ENCODE measurements at places on chromosomes 6 and 20.

- DNase-seq: no peak
Measured at GRCh38 chr6:141513830-141514229, 618.9 kb upstream of the GJE1 start.

DNA sequence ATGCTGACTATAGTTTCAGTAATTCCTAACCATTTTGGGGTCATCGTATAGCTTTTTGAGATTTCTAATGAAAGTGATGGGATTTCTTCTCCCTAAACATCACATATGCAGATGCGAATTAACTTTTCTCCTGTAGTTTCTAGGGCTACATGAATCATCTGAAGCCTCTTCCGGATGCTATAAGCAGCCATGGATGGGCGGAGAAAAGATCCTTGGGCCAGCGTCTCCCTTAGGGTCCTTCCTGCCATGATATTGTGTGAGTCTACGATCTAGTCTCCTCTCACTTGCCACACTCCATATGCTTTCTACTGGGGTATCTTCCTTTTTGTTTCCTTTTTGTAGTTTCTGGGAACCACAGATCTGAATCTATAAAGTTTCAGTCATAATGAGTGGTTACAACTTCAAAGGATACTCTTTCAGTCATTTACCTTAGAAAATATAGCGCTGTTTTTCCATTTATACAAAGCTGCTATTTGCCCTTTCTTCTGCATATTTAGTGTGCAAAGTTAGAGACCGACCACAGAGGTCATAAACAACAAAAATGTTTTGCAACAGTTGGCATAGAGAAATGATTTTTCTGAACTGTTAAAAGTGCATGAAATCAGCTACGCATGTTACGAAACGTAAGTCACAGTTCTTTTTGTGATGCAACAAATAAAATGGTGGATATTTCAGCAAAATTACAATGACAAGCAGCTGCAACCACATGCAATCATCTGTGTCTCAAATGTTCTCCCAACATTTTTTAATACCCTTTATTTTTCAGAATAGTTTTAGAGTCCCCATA, 396.2 kb upstream of the SLC35B3 start:
- DNase-seq: no peak

GRCh38 chr6:3304500-3305215, 45.9 kb downstream of the PSMG4 start:
- DNase-seq: no peak

DNA sequence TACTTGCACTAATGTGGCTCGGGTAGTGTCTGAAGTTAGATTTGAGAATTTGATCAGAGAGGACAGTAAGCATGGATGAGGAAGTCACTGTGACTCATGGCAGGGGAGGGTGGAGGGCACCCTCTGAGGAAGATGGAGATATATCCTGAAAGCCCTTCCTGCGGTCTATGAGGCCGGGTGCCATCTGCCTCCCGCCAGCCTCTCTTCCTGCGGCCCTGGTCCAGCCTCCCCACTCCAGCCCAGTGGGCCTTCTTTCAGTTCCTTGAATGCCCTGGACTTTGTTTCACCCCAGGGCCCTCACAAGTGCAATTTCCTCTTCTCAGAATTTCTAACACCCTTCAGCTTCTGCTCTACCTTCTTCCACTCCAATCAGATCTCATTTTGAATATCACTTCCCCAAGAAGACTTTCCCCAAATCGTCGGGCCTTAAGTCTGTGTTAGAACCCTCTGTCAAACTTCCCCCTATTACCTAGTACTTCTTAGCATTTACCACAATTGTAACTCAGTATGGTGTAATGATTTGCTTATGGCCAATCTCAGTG, 20.2 kb upstream of the TNFAIP3 start:
- DNase-seq: no peak

- DNase-seq: no peak
Measured at GRCh38 chr20:33282991-33283555, at the start of gene BPIFB1. BPIFB1 (plus strand) TSS chr20:33283214; CDS start chr20:33286074, 2,860 bp downstream.

DNA sequence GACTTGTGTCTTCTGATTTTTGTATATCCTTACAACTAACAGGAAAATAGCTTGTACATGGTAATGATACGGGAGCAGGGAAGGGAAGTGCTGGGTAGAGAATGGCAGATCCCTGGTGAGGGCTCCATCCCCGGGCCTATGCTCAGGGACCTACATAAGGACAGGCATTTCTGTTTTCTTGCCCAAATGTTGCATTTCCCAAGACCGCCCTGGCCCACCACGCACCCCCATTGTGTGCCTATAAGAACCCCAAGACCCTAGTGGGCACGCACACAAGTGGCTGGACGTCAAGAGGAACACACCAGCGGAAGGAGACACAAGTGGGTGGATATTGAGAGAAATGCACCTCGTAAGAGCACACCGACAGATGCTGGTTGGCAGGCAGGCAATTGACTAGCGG, 616.3 kb upstream of the MAN1A1 start:
- DNase-seq: no peak

GRCh38 chr6:116556814-116557415, 3.4 kb downstream of the CALHM4 start:
- DNase-seq: no peak

DNA sequence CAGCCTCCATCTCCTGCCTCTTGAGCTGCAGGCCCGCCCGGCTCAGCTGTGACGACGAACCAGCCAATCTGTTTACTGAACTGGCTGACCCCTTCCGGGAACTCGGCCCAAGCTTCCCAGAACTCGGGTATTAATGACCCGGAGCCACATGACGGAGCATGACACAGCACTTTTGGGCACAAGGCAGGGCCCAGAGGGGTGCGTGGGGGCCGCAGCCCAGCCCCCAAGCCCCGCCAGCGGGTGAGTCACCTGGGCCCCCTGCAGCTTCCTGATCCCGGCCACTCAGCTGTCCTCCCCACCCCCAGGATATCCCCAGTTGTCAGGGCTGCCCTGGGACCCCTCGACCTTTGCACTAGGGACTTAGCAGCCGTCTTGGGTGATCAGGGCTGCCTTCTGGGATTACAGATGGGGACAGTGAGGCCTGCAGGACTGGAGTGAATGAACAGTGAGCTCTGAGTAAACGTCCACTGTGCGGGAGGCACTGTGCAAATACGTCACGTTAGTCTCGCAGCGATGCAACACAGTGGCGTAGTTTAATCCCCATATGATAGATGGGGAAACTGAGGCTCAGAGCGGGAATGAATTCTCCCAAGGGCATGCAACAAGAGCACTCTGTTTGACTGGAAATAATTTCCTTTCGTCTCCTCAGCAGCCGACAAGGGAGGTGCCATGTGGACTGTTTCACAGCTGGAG, 102.1 kb downstream of the CEBPB start:
- no peak for DNase-seq

GRCh38 chr20:60053818-60054190, 95.6 kb downstream of the CDH26 start:
- DNase-seq: no peak

DNA sequence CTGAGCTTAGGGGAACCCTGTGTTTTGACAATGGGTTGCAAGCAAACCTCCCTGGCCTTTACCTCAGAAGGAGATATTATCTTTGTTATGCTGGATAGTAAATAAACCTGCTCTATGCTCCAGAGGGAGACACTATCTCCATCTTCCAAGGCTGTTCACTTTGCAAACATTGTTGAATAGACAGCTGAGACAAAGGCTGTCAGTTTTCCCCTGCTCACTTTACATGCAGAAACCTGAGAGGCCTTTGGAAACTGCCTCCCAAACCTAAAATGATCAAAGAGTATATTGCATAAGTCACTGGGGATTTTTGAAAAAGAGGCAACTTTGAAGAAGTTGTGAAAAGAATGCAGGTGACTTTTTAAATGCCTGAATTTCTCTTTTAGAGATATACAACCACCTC, 61.6 kb downstream of the MRAP2 start:
- no peak for DNase-seq

DNA sequence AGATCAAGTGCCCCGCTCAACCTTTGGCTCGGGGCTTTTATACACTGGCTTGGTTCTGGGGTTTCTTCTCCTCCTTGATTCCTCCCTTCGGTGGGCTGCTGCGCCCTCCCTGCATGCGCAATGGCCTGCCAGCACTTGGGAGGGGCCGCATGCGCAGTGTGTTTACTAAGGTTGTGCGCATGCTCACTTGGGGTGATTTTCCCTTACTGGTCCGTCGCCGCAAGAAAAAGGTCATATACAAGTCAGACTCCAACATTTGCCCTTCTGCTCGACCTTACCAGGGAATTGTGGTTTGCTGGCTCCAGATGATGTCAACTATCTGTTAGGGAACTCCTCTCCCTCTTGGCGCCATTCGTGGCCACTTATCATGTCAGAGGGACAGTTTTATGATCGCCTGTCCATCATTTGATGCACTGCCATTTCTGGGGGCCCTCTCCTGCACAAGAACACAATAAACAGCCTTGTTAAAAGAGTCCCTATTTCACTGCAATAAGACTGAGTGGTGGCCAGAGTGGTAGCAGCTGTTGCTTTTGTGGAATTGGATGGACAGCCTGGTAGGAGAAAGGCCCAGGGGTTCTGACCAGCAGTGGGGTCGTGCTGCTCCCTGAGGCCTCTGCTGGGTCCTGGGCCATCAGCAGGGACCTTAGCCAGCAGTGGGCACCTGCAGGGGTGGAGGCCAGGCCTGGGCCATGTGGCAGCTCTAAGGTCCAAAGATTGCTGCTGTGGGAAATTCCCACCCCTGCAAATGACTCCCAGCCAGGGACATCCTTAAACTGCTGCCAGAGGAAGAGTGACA, 2.8 kb upstream of the LBP start:
- no peak for DNase-seq

DNA sequence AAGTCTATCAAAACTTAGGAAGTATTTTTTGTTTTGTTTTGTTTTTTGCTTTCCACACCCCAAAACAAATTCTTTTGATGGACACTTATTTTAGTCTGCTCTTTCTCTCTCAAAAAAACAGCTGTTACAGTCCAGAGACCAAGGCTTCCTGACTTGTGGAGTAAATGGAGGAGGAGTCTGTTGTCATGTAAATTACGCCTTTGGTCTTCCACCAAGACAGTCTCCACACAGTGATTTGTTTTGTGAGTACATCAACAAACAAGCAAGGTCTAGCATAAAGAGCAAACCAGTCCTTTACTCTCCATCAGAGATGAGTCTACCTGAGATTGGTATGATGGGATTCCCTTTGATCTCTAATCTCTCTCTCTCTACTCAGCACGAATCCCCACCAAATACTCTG, 588.0 kb upstream of the ARID1B start:
- no peak for DNase-seq

- no peak for DNase-seq
Measured at GRCh38 chr6:14593286-14593685, 475.7 kb downstream of the CD83 start.

DNA sequence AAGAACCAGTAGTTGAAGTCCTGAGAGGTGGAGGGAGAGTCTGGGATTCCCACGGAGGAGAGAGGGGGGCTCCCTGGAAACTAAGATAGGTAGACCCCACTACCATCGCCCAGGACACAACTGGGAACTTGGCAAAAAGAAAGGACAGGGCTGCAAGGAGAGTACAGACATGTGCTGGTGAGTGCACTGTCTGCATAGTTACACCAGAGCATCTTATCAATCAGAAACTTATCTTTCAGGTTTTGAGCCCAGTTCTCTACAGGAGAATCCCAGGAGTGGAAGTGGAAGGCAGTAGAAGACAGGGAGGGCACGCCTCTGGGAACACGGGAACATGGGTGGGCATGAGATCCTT, 12.2 kb downstream of the NFKBIL1 start:
- no peak for DNase-seq

- no peak for DNase-seq
Measured at GRCh38 chr6:155128977-155129376, 133.9 kb downstream of the TIAM2 start.

GRCh38 chr6:13262302-13263230, 65.8 kb downstream of the TBC1D7 start:
- no peak for DNase-seq

DNA sequence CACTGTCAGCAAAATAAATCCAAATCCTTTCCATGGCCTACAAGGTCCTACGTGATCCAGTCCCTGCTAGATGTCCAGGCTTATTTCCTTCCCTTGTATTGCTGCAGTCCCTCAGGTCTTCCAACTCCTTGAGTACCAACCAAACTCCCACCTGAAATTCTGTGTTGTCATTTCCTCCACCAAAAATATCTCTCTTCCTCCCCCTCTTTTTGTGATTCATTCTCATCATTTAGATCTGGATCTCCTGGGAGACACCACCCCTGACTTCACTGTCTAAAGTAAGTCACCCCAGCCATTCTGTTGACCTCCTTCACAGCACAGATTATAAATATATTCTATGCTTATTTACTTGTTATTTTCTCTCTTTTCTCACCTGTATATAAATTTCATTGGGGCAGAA, 9.0 kb upstream of the LOC128125822 start:
- DNase-seq: no peak

- no peak for DNase-seq
Measured at GRCh38 chr6:109897561-109898080, 80.5 kb upstream of the GPR6 start.

- no peak for DNase-seq
Measured at GRCh38 chr20:1667502-1668085, 10.0 kb upstream of the SIRPG start.

DNA sequence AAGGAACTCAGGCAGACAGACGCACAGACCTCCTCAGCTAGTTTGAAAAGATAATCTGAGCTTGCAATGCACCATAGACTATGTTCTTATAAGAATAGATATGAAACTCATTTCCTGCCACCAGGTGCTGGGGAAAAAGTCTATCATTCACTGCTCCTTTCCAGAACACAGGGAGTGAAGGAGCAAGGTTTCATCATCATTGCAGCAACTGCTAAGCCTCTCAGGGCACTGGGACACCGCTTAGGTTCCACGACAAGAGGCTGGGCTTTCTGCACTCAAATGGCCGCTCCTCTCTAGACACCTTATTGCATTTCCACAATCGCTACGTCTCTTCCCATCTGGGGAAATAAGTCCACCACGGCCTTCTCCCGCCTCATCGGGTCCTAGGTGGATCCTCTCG, 418.5 kb upstream of the JARID2 start:
- DNase-seq: no peak

DNA sequence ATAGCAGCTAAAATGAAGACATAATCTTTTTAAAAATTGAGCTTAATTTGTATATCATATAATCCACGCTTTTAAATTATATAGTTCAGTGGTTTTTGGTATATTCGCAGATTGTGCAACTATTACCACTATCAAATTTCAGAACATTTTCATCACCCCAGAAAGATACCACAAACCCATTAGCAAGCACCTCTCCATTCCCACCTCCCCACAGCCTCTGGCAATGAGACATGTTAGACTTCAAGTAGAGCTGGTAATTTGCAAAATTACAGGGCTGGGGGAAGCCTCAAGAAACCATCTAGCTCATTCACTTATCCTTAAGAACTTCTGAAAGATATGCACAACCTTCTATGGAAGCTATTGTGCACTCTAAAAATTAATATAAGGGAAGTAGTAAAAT, 37.2 kb downstream of the TRMT6 start:
- DNase-seq: no peak

GRCh38 chr6:25441663-25442270, 162.6 kb downstream of the CARMIL1 start:
- DNase-seq: no peak

GRCh38 chr6:74044417-74045096, 348.6 kb downstream of the CD109 start:
- DNase-seq: no peak

GRCh38 chr6:63897952-63898351, 262.4 kb downstream of the PHF3 start:
- DNase-seq: no peak

GRCh38 chr20:32083469-32083868, 26.0 kb upstream of the TM9SF4 start:
- no peak for DNase-seq

Measured in activated naive CD8-positive, alpha-beta T cell treated with anti-CD3 and anti-CD28 coated beads, Interleukin-2, amount 50 U/mL, for 16 hours (primary cell).